ENCODE measurements at places on chromosomes 12 and 14.
A peak's percentile ranks its signal among the peaks of the same experiment; 100 is the strongest.

DNA sequence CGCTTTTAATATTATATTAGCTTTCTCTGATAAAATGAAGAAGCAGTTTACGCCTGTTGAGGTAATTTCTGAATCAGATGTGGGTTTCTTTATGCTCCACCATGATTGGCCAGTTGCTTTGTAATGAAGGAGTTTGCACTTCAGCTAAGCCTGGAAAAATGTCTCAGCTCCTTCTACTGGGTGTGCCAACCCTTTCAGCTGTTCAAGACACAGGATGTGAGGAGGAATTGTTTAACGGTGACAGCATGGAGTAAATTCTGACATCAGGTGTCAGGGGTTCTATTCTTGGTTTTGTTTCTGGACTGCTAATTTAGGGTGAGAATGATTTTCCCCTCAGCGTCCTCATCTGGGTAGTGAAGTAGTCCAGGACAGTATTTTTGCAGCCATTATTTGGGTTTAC is 43.5 kb downstream of the FLRT2 start:
- no peak for DNase-seq

DNA sequence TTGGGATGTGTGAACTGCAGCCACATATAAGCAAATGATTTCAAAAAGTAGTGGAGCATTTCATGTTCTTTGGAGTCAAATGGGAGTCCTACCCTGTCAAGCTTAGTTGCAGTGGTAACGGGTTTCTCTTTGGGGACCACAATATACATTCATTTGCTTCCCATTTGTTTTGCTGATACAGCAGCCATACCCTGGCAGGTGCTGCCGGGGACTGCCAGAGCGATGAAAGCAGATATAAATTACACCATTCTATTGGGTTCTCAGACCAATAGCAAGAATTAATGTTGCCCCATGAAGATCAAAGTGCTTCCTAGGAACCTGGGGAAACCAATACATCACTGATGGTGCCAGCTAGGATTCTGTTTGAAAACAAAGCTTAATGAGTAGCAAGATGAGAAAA is 1621.5 kb upstream of the FLRT2 start:
- no peak for DNase-seq

DNA sequence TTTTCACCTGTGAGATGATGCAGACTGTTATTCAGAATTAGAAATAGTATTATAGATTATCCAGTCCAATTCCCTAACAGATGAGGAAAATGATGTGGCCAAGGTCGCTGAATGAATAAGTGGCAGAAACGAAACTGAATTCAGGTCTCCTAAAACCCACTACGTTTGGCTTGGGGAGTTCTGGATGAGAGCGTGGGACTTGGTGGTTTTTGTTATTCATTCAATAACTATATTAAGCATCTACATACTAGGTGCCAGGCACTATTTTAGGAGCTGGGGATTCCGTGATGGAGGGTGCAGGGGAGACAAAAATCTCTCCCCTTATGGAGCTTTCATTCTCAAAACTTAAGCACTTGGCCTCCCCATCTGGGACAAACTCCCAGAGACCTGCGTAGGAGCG is 813 bp upstream of the CCDC184 start:
- DNase-seq: no peak

GRCh38 chr14:94544726-94545125 is 16.5 kb upstream of the SERPINA4 start:
- DNase-seq: no peak

DNA sequence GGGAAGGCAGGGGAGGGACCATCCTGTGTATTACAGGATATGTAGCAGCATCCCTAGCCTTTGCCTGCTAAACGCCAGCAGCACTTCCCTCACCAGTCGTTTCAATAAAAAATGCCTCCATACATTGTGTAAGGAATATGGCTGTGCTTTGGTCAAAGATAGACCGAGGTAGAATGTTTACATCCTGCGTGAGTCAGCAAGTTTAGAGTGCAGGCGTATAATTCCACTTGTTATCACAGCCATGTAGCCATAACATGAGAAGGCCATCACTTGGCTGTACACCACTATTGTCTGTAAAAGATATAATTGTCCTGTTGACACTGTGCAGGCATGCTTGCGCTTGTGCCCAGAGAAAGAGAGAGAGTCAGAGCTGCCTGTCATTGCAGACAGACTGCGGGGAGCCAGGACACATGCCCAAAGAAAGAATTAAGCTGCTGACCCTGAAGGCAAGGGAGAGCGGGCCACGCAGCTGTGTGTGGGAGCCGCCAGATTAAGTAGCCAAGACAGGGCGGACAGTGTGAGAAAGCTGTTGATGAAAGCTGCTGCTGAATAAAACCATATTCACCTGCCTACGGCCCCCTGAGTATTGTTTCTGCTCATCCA is 68.4 kb downstream of the CRACR2A start:
- no peak for DNase-seq

- DNase-seq: peak; percentile 97
These were observed at the start of the genes GOLT1B and RECQL for GRCh38 chr12:21501258-21502163. GOLT1B (plus strand) TSS chr12:21501789; CDS start chr12:21501924, 135 bp downstream. RECQL (minus strand) TSS chr12:21501635; CDS start chr12:21499570, 2,065 bp downstream.

- no peak for DNase-seq
These were observed 506.2 kb upstream of the TBX3 start for GRCh38 chr12:115190010-115190770.
